ENCODE measurements at places on chromosomes 11 and 22.
A peak's percentile ranks its signal among the peaks of the same experiment; 100 is the strongest.

- DNase-seq = no peak
Measured at GRCh38 chr11:26688701-26689100, 33.2 kb downstream of the SLC5A12 start.

GRCh38 chr11:130455483-130456127 is 7.2 kb downstream of the ADAMTS15 start:
- peak; percentile 42 for DNase-seq

DNA sequence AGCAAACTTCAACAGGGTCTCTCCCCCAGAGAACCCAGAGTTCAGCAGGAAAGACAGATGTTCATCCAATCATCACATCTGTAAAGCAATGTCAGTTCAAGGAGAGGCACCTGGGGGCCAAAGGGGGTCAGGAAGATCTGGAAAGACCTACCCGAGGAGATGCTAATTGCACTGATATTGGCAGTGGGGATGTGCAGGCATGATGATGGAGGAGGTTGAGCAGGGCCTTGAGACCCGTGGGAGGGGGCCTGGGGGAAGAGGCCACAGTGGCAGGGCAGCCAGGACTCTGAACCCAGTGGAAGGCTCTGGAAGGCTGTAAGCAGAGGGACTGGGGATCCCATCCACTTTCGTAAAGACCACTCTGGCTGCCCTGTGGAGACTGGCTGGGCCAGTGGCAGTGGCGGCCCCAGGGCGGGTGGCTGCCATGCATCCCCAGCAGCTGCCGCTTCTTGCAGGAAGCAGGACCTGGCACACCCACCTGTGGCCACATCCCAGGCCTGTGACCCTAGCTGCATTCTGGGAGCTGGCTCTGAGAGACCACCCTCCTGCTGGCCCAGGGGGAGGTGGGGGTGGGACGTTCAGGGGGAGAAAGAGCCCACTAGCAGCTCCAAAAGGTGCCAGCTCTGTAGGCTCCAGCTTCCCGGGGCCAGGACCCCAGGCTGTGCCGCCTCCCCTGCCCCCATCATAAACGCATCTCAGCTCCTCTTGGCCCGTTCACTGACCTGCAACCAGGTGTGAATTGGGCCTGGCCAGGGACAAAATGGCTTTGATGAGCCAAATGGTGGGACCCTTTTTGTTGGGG is 59.9 kb upstream of the FGF3 start:
- DNase-seq = no peak

DNA sequence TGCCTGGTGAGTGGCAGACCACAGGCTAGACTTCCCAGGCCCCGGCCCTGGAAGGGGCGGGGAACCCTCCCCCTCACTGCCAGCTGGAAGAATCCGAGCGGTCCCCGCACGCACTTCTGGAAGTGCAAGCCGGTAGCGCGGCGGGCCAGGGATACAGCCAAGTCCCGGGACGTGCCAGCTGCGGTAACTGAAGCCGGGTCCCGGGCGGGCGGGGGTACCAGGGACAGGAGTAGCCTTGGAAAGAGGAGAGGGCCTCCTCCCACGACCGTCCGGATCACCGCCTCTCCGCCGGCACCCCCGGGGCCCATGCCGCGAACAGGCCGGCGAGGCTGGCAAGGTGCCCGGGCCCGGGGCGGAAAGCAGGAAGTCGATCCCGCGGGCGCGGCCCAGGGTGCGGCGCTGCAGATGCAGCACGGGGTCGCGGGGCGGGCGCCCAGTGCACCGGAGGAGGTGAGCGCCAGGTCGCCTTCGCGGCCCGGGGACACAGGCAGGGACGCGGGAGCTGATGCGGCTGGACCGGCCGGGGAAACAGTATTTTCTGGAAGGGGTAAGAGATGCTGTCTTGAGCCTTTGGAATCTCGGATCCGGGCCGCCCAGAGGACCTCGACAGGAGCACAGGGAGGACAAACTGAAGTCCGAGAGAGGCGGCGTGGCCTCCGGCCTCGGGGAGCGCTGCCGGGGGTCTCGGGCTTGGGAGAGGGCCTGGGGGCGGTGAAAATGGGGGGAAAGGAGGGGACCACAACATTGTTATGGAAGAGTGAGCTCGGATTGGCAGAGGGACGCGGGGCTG is 783 bp upstream of the SLC35C1 start:
- DNase-seq = peak; percentile 83

DNA sequence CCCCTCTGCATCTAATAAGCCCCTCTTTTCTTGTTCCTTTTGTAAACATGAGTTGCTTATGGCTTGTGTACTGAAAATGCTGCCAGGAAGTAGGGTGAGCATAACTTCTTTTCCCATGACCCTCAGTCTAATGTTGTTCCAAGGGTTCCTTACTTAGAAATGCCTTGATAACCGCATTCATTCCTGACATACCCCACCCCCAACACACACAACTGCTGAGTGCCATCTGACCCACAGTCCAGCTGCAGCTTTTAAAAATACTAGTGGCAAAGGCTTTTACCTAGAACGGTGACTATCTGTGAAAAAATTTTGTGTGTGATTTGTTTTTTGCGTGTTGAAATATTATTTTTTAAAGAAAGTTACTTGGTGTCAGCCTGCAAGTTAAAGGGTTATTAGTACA is 52.6 kb downstream of the ARHGAP42 start:
- no peak for DNase-seq

DNA sequence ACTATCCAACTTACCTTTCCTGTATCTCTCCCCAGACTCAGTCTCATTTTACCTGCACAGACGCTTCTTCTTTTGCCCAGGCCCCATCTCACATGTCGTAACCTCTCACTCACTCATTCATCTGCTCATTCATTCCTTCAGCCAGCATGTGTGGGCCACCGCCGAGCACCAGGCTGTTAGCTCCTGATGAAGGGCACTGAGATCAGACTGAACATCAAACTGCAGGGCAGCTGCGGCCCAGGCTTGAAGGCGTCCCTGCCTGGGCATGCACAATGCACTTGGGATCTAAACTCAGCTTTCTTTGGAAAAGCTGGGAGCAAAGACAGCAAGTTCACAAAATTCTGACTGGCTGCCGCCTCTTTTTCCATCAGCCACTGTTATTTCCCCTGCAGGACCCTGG is 1456.3 kb downstream of the BRD1 start:
- DNase-seq = no peak

DNA sequence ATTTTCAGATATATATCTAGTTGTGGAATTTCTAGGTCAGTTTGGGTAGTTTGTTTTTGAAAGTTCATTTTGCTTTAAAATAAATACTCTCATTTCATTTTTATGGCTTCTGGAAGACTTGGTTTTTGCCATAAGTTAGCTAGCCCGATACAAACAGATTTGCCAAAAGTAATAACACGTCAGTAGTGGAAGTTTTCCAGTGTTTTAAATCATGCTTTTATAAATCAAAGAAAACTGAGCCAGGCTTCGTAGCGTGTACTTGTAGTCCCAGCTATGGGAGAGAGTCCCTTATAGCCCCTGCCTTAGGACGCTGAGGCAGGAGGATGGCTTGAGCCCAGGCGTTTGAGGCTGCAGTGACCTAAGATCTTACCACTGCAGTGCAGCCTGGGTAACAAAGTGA is 21.7 kb upstream of the MICALL1 start:
- DNase-seq = no peak

- DNase-seq = no peak
Measured at GRCh38 chr11:65121447-65121864, 478 bp downstream of the FAU start.

GRCh38 chr11:134469627-134470026 is 57.6 kb upstream of the B3GAT1 start:
- no peak for DNase-seq

DNA sequence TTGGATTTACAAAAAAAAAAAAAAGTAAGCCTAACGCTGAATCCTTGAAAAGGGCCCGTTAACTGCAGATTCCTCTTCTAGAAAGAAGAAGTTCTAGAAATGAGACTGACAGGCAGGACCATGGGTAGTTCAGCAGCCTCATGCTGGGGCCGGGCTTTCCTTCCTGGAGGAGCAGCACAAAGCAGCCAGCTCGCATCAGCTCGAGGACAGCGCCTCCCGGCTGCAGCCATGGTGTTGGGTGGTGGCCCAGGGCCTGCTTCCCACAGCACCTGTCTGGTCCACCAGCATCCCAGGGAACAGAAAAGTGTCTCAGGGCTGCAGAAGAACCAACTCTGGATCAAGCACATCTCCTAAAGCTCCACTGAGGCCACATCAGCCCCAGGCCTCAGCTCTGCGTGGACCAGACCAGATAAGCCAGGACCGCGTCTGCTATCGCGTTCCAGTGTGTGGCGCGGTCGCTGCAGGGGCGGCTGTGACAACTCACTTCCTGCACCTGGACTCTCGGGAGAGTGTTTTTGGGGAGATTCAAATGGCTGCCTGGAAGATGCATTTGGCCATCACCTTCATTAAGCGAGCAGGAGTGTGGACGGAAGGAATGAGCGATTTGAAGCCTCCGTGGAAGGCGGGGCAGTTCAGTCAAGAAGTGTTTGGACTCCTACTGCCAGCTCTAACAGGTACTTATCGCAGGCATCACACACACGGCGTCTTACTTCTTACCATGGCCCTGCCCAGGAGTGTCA is 53.5 kb downstream of the MYH9 start:
- no peak for DNase-seq

DNA sequence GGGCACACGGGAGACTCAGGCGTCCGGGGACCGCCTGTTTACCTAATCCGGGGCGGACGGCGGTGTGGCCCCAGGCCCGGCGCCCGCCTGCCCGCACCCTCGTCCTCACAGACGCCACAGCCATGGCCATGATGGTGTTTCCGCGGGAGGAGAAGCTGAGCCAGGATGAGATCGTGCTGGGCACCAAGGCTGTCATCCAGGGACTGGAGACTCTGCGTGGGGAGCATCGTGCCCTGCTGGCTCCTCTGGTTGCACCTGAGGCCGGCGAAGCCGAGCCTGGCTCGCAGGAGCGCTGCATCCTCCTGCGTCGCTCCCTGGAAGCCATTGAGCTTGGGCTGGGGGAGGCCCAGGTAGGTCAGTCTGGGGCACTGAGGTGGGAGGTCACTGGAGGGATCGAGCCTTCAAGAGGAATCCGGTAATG is 10.0 kb upstream of the RAB1B start:
- DNase-seq = no peak

- no peak for DNase-seq
Measured at GRCh38 chr22:36465232-36466021, 16.0 kb downstream of the TXN2 start.

DNA sequence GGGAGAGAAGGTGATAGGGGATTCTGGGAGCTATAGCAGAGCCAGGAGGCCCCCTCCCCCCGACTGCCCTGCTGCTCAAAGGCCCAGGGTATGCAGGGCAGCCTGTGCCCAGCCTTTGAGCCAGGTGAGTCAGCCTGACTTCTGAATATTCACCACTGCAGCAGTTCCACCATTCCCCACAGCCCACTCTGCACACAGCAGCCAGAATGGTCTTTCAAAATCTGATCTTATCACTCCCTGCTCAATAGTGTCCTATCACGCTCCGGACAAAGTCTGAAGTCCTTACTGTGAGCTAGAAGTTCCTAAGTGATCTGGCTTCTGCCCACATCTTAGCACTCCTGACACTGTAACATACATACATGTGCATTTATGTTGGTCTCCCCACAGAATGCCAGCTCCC is 111.7 kb downstream of the BUD13 start:
- DNase-seq = no peak

- DNase-seq = no peak
Measured at GRCh38 chr22:35452351-35452781, 52.4 kb downstream of the MCM5 start.

DNA sequence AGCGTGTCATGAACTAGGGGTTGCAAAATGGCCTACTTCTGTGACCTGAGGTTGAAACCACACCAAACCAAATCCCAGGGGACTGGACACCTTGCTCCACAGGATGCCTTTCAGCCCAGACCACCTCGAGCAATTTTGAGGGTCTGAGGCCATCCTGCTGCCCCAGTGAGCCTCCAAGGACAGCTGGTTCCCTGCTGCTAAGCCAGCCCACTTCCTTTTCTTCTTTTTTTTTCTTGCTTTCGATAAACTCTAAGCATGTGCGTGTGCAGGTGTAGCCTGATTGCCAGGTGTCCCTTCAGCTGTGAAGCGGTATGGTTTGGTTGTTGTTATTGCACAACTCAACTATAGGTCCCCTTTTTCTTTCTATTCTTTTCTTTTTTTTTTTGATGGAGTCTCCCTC is 2.7 kb downstream of the CRYBB1 start:
- no peak for DNase-seq

GRCh38 chr11:14029971-14030920 is 67.7 kb downstream of the SPON1 start:
- DNase-seq = no peak

- DNase-seq = no peak
Measured at GRCh38 chr11:63907063-63907462, 9.9 kb downstream of the RCOR2 start.

- no peak for DNase-seq
Measured at GRCh38 chr11:102840018-102840417, 3.4 kb downstream of the MMP3 start.

GRCh38 chr11:20274031-20274430 is 89.5 kb upstream of the HTATIP2 start:
- DNase-seq = no peak

- no peak for DNase-seq
Measured at GRCh38 chr11:83205608-83206185, 12.2 kb downstream of the ANKRD42 start.

DNA sequence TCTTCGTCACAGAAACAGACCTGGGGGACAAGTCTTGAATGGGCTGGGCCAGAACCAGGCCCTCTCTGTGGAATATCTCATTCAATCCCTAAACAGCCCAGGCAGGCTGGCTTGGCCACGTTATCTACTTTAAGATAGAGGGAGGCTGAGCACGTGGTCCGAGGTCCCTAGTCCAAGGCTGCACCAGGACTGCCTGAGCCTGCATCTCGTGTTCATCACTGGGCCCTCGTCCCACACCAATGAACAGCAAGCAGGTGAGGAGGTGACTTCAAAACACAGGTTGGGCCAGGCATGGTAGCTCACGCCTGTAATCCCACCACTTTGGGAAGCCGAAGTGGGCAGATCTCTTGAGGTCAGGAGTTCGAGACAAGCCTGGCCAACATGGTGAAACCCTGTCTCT is 20.3 kb upstream of the FGF3 start:
- no peak for DNase-seq

GRCh38 chr11:125435461-125436238 is 60.4 kb downstream of the FEZ1 start:
- no peak for DNase-seq

- no peak for DNase-seq
Measured at GRCh38 chr11:93817426-93818348, 32.7 kb downstream of the VSTM5 start.

GRCh38 chr11:10699072-10699471 is 5.5 kb upstream of the IRAG1 start:
- no peak for DNase-seq

DNA sequence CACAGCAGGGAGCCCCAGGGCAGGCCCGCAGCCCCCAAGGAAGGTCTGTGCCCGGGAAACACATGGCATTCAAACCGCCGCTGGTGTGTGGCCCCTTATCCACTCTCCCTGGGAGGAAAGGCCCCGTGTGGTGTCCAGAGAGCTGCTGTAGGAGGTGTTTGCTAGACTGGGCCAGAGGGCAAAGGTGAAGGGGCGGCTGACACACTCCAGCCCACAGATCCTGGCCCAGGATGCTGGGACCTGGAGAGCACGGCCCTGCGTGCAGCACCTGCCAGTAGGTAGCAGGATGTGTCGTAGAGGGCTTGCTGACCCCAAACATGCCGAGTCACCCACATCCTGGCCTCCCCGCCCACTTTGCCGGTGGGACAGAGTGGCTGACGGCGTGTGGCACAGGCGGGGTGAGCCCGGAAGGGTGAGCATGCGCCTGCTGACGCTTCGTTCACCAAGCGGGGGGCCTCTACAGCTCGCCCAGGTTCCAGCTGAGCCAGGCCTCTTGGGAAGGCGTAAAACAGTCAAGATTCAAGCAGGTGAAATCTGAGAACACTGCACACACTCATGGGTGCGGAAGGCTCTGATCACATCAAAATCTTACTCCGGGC is 11.0 kb downstream of the OSBPL5 start:
- DNase-seq = no peak

- DNase-seq = no peak
Measured at GRCh38 chr11:57124917-57125316, 56.8 kb upstream of the LRRC55 start.
